ENCODE measurements at places on chromosomes 2 and 18. TPM values are rescaled to one million over a fixed set of nuclear protein-coding genes. Genes with fewer than 3 reads are reported as not detected.

PTPRN gene
- 4.3 TPM for total RNA-seq

MYO1B gene
- total RNA-seq: 238 TPM

ABHD1 gene
- total RNA-seq: not detected

CIDEA gene
- not detected for total RNA-seq

CCL20 gene
- total RNA-seq: not detected

RASGRP3 gene
- total RNA-seq: 1.5 TPM

B3GNT7 gene
- 0.16 TPM for total RNA-seq

SERPINB3 gene
- total RNA-seq: not detected

DRC1 gene
- total RNA-seq: not detected

ERCC3 gene
- total RNA-seq: 39.1 TPM

DNA sequence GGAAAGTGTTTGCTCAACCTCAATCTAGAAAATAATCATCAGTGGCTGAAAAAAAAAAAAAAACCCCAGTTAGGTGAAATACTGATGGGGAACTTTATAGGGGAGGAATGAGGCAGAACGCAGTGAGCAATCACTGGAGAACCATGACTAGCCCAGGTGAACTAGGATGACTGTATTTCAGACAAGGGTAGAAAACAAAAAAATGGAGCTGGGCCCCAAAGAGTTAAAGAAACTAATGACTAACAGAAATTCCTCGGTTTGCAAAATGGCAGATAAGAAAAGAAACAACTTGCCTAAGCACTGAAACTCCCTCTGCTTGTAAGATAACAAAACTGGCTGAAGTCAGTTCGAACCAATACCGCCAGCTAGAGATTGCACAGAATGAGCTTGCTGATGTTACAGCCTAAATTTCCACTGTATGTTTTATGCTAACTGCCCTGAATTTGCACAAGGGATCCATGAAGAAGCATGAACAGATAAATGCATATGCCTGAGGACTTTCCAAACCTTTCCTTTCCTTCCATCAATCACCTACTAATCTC is 245.9 kb downstream of the METTL4 start:
- DNase-seq: peak; percentile 10
- 0 out of 2 replicates have a peak, but pooled peaks cover 4% of the 10 kb centered on the region for H3K36me3 ChIP-seq
- H3K27ac ChIP-seq: no peak overlapping the region
- peak overlapping the region; percentile 33 for H3K4me3 ChIP-seq

- no peak overlapping the region for H3K4me3 ChIP-seq
- no peaks in the 10 kb centered on the region for H3K36me3 ChIP-seq
- peaks cover 35% of the 10 kb centered on the region for H3K27me3 ChIP-seq
- H3K27ac ChIP-seq: no peak overlapping the region
Observed at GRCh38 chr2:19844750-19845149, 57.0 kb downstream of the TTC32 start.

DNA sequence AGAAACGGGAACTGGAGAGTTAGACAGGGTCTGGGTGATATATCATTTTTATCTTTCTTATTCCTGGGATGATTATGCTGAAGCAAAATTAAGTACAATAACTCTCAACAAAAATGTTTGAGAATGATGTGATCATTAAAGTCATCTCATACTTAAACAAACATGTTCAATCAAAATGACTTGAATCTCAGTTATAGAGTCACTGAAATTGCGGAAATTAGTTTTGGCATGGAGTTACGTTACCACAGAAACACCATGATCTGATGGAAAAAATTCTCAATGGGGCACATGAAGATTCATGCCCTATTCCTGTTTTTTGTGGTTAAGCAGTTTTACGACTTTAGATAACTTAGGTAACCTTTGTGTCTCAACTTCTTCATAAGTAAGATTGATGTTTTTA is 757.7 kb downstream of the EPHA4 start:
- DNase-seq: no peak
- H3K27me3 ChIP-seq: peaks cover 5% of the 10 kb centered on the region
- peaks cover 24% of the 10 kb centered on the region for H3K4me1 ChIP-seq
- no peak overlapping the region for H3K27ac ChIP-seq

GRCh38 chr18:45958027-45958426 is 9.1 kb downstream of the EPG5 start:
- H3K4me3 ChIP-seq: 0 out of 2 replicates have a peak overlapping the region, but pooled peaks have one; percentile 54
- DNase-seq: no peak
- H3K27me3 ChIP-seq: peaks cover 3% of the 10 kb centered on the region
- H3K4me1 ChIP-seq: peaks cover 93% of the 10 kb centered on the region
- peak overlapping the region; percentile 75 for H3K27ac ChIP-seq

DNA sequence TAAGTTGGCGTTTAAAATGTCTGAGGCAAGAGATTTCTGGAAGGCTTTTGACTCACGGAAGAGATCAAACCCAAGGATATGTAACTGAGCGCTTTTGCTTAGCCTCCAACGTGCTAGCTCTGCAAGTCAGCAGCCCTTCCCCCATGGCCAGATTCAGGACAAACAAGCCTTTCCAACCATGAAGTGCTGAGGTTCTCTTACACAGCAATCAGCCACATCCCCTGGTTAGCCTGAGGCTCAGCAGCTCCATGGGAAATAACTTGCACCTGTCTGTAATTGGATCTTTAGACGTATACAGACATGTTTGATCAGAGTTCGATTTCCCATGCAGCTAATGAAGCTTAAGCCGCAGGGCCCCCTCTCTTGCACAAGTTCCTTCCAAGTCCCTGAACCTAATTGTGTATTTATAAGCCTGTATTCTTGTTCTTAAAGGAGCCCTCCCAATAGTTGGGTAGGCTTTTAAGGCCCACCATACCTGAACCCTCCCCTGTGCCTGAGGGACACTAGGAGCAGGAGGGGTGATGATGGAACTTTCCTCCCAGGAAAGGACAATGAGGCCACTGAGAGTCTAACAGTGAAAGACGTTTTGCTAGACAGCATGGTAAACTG is 2.1 kb upstream of the TMEM131 start:
- no peak overlapping the region for H3K4me3 ChIP-seq
- H3K36me3 ChIP-seq: no peaks in the 10 kb centered on the region
- peaks cover 2% of the 10 kb centered on the region for H3K27me3 ChIP-seq
- H3K27ac ChIP-seq: no peak overlapping the region

GRCh38 chr2:86673986-86674670 is 46.0 kb upstream of the RMND5A start:
- H3K4me3 ChIP-seq: no peak overlapping the region
- H3K27me3 ChIP-seq: peaks cover 17% of the 10 kb centered on the region
- no peak for DNase-seq
- no peaks in the 10 kb centered on the region for H3K36me3 ChIP-seq
- H3K4me1 ChIP-seq: peaks cover 4% of the 10 kb centered on the region

- H3K27me3 ChIP-seq: no peaks in the 10 kb centered on the region
- peaks cover 21% of the 10 kb centered on the region for H3K4me1 ChIP-seq
- H3K4me3 ChIP-seq: no peak overlapping the region
- no peak overlapping the region for H3K27ac ChIP-seq
- peaks cover 5% of the 10 kb centered on the region for H3K36me3 ChIP-seq
- no peak for DNase-seq
Observed at GRCh38 chr2:219983836-219984235, 356.4 kb downstream of the SLC4A3 start.

DNA sequence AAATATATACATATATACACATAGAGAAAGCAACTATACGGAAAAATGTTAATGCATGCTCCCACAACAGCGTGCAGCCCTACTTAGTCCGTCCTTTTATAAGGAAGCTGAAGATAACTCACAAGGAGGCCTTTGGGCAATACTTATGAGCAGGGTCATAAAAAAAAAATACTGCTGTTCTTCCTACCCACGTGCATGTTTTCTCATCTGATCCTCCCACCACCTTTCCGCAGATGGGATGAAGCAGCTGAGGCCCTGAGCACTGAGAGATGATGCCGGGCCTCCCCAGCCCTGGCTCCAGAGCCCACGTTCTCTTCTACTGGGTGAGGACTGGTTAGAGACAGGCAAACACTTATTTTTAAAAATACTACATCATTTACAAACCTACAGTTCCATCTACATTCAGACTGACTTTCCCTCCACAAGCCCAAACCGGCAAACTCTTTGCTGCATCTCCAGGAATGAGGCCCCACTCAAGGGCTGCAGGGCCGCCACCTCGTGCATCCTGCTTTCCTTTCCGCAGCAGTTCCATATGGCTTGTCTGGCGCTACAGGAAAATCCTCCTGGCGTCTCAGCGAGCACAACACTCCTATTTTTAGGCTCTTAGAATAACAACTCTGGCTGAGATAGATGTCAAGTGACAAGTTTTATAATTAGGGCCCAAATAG is 41.6 kb downstream of the TBC1D8 start:
- DNase-seq: no peak
- no peak overlapping the region for H3K27ac ChIP-seq
- H3K36me3 ChIP-seq: no peaks in the 10 kb centered on the region
- H3K27me3 ChIP-seq: peaks cover 5% of the 10 kb centered on the region
- no peak overlapping the region for H3K4me3 ChIP-seq
- H3K4me1 ChIP-seq: peaks cover 30% of the 10 kb centered on the region

- H3K27ac ChIP-seq: peak overlapping the region; percentile 51
- H3K4me1 ChIP-seq: peaks cover 76% of the 10 kb centered on the region
- H3K4me3 ChIP-seq: no peak overlapping the region
- H3K36me3 ChIP-seq: peaks cover 35% of the 10 kb centered on the region
- no peaks in the 10 kb centered on the region for H3K27me3 ChIP-seq
Observed at GRCh38 chr2:224951723-224952481, 90.4 kb downstream of the DOCK10 start.

DNA sequence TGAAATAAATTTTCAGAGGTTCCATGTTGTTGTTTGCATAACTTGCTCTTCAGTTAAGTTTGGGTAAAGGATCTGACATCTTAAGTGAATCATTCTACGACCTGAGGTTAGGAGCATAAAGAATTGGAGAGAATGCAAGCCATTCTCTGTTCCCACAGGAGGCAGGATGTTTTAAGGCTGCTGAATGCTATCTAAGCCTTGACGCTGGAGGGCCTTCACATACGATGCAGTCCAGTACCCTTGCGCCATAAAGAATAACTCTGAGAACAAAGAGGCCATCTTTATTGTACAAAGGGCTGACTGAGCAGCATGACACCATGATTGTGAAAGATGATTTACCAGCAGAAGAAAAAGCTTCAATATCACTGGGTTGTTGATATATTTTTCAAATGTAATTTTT is 198.4 kb downstream of the NYAP2 start:
- H3K4me3 ChIP-seq: no peak overlapping the region
- no peak for DNase-seq
- no peaks in the 10 kb centered on the region for H3K36me3 ChIP-seq
- H3K4me1 ChIP-seq: no peaks in the 10 kb centered on the region

DNA sequence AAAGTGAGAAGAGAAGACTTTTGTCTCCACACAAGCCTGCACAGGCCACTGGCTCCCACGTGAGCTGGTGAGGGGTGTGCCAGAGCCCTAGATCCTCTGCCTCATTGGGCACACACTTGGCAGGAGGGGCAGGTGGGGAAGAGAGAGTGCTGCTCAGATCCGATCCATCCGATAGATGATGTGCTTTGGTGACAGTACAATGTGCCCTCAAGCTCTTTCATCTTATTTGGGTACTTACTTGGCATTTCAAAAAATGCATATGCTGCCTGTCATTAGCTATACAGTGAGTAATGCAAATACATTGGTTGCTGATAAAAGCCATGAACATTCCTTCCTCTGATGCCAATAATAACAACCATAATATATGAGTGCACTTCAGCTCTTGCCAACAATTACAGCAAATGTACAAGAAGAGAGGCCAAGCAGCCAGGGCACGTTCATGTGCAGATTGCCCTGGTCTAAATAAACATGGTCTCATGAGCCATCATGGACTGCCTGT is 255.3 kb downstream of the VAPA start:
- no peak overlapping the region for H3K4me3 ChIP-seq
- peaks cover 3% of the 10 kb centered on the region for H3K27me3 ChIP-seq
- DNase-seq: peak; percentile 60
- H3K27ac ChIP-seq: no peak overlapping the region
- peaks cover 20% of the 10 kb centered on the region for H3K4me1 ChIP-seq

- no peak overlapping the region for H3K27ac ChIP-seq
- no peak overlapping the region for H3K4me3 ChIP-seq
- H3K36me3 ChIP-seq: no peaks in the 10 kb centered on the region
- peak; percentile 68 for DNase-seq
- H3K4me1 ChIP-seq: no peaks in the 10 kb centered on the region
- peaks cover 35% of the 10 kb centered on the region for H3K27me3 ChIP-seq
Observed at GRCh38 chr18:48022531-48023329, 92.3 kb upstream of the SMAD2 start.

DNA sequence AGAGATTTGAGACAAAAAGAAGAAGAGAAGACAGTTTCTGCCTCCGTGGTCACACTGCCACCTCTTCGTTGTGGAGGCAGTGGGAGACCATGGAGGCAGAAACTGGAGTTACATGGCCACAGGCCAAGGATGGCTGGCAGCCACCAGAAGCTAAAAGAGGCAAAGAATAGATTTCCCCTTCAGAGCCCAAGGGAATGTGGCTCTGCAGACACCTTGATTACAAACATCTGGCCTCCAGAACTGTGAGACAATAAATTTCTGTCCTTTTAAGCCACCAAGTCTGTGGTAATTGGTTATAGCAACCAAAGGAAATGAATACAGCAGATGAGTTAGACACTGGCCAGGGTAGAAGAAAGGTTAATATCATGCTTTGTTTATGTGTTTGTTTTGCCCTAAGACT is 420.4 kb upstream of the LYPD1 start:
- no peak overlapping the region for H3K27ac ChIP-seq
- peaks cover 2% of the 10 kb centered on the region for H3K27me3 ChIP-seq
- no peaks in the 10 kb centered on the region for H3K36me3 ChIP-seq
- peaks cover 6% of the 10 kb centered on the region for H3K4me1 ChIP-seq
- H3K4me3 ChIP-seq: no peak overlapping the region

- no peaks in the 10 kb centered on the region for H3K27me3 ChIP-seq
- peaks cover 11% of the 10 kb centered on the region for H3K4me1 ChIP-seq
- no peak for DNase-seq
- peaks cover 2% of the 10 kb centered on the region for H3K36me3 ChIP-seq
- H3K4me3 ChIP-seq: no peak overlapping the region
Observed at GRCh38 chr18:7728297-7728696, 161.2 kb downstream of the PTPRM start.

- peaks cover 2% of the 10 kb centered on the region for H3K27me3 ChIP-seq
- peaks cover 11% of the 10 kb centered on the region for H3K36me3 ChIP-seq
- peaks cover 70% of the 10 kb centered on the region for H3K4me1 ChIP-seq
- peak overlapping the region; percentile 98 for H3K4me3 ChIP-seq
Observed at GRCh38 chr2:120738786-120739437, 3.2 kb downstream of the GLI2 start.

DNA sequence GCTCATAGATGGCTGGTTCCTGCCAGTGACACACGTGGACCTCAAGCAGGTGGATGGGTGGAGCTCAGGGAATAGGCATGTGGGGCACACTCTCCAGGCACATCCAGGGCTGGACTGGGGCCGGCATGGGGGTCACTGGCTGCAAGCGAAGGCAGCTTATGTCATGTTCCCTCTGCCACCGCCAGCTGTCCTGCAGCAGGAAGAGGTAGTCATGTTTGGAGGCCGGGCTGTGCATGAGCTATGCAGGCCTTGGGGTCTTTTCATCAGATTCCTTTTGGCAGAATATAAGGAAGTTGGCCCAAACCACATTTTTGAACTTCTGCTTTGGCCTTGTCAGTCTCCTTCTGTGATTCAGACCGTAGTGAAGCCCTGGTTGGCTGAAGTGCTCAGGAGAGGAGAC is 61.5 kb downstream of the AGAP1 start:
- no peak for DNase-seq
- no peak overlapping the region for H3K4me3 ChIP-seq
- no peaks in the 10 kb centered on the region for H3K27me3 ChIP-seq
- no peaks in the 10 kb centered on the region for H3K36me3 ChIP-seq
- H3K4me1 ChIP-seq: peaks cover 9% of the 10 kb centered on the region

GRCh38 chr2:187215532-187216240 is 232.4 kb downstream of the CALCRL start:
- no peak overlapping the region for H3K27ac ChIP-seq
- H3K4me3 ChIP-seq: no peak overlapping the region
- no peaks in the 10 kb centered on the region for H3K36me3 ChIP-seq
- DNase-seq: peak; percentile 1
- no peaks in the 10 kb centered on the region for H3K27me3 ChIP-seq

- H3K36me3 ChIP-seq: no peaks in the 10 kb centered on the region
- H3K4me1 ChIP-seq: peaks cover 2% of the 10 kb centered on the region
- DNase-seq: no peak
- H3K4me3 ChIP-seq: no peak overlapping the region
- H3K27me3 ChIP-seq: peaks cover 2% of the 10 kb centered on the region
Observed at GRCh38 chr2:202642567-202642966, 7.8 kb downstream of the FAM117B start.

Measured in HFFc6 (cell line).